ENCODE measurements at places on chromosomes 2 and 18.

GRCh38 chr18:73653251-73653650 lies 494.4 kb downstream of the FBXO15 start:
- no peak for DNase-seq

GRCh38 chr2:121200011-121200347 lies 85.0 kb downstream of the TFCP2L1 start:
- no peak for DNase-seq

GRCh38 chr2:31227711-31228125 lies 6.2 kb upstream of the EHD3 start:
- no peak for DNase-seq

DNA sequence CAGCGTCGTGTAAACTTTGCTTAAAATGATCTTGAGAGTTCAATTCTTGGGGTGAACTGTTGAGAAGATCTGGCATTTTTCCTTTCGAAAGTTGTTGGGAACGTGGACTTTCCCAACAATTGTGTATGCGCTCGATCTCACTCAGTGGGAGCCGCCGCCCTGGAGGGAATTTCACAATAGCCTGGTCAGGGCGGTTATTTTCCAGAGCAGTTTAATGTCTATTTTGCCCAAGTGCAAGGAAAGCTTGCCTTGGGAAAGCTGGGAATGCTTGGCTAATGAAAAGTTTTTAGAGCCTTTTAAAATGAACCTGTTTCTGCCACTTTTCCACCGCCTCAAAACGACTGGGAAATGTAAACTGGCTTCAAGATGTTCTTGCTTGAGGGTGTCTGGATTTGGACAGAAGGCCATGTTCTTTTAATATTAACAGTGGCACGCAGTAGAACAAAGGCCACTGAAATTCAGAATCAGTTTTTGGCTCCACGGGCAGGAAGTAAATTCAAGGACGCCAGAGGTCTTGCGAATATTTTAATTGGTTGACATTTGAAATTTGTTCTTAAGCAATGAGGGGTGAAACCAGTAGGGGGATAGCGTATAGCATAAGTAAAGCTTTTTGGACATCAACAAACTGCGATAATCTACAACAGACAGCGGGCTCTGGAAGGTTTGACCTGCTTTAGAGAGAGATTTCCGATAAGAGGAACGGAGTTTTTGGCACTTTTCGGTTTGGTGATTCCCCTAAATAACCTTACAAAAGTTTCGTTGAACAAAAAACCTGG lies 1.2 kb downstream of the CFLAR start:
- no peak for DNase-seq

GRCh38 chr2:10242998-10243925 lies 59.4 kb upstream of the HPCAL1 start:
- no peak for DNase-seq

- DNase-seq = no peak
These were observed 10.6 kb downstream of the LYPD6B start for GRCh38 chr2:149049142-149049541.

DNA sequence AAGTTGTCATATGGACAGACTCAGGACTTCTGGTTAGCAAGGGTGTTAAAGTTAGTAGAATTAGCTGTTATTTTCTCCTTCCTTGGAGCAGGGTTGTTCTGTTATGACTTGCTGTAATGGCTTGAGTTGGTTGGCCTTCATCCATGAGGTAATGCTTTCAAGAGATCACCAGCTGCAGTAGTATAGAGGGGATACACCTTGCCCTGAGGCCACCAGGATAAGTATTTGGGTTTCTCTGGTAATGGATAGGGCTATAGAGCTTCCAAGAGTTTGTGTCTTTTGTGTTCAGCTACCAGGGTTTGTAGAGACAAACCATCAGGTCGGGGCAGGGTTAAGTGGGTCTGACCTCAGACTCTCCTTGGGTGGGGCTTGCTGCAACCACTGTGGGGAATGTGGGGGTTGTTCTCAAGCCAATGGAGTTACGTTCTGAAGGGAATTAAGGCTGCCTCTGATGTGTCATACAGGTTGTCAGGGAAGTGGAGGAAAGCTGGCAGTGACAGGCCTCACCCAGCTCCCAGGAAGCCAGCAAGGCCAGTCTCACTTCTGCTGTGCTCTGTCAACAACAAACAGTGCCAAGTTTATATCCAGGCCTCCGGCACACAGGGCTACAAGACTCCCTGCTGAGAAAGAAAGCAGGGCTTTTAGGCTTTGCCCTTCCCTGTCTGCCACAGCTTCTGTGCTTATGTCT lies 356.6 kb downstream of the SPAG16 start:
- no peak for DNase-seq

GRCh38 chr18:23283916-23284430 lies 148.7 kb downstream of the CABLES1 start:
- no peak for DNase-seq

DNA sequence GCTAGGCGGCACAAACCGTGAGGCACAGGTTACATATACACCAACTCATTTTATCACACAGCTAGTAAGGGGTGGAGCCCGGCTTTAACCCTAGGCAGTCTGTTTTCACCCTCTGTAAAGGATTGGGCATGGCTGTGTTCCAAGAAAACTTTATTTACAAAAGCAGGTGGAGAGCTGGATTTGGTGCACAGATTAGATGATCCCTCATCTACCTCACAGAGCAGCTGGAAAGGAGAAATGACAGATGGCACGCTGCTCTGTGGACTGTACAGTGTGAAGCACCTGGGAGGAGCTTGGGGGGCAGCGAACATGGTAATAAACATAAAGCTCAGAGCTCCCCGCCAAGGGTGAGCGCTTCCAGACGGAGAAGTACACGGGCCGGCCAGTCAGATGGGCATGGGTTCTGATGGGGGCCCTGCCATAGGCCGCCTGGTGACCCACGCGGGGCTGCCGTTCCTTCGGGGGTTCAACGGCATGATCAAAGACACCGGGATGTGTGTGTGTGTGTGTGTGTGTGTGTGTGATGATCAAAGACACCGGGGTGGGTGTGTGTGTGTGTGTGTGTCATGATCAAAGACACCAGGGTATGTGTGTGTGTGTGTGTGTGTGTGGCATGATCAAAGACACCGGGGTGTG lies 862 bp upstream of the TMEM177 start:
- no peak for DNase-seq

- DNase-seq = no peak
These were observed 160.5 kb downstream of the RIF1 start for GRCh38 chr2:151570191-151570590.

DNA sequence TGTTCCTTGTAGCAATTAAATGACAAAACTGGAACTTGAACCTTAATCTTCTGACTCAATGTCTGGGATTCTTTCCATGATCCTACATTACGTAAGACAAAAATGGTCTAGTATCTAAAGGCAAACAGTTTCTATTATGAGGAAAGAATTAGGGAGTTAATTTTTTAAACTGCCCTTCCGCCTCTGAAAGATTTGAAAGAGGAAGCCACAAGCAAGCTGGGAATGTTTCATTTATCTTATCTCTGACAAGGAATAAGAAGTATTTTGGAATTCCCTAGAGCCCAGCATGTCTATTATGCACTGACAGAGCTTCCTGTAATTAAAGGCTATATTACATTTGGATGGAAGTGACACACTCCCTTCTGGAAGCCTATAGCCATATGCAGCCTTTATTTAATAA lies 558.8 kb upstream of the CDH2 start:
- DNase-seq = no peak

DNA sequence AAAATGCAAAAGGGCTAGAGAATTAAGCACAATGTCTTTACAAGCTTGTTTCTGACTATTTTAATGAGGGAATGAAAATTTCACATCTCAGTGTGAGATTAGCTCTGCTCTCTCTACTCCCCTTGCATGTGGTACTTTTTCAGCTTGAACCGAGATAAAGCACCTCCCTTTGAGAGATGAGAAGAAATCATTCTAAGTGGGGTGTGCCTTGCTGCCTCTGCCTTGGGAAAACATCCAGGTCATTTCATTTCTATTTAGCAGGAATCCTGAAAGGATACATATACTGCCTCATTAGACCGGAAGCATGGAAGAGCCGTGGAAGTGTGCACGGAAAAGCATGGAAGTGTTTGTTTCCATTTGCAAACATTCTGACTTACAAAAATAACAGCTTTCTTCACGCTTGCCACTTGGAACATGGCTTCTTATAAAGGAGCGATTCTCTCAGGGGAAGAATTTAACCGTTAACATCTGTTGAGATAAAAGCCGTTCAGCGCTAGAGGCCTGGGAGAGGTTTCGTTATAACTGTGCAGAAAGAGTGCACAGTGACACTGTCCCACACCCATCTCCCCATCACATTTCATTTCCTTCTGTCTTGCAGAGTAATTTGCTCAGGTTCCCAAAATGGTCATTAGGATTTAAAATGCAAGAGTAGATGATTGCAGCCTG lies 16.7 kb downstream of the NOSTRIN start:
- DNase-seq = no peak

DNA sequence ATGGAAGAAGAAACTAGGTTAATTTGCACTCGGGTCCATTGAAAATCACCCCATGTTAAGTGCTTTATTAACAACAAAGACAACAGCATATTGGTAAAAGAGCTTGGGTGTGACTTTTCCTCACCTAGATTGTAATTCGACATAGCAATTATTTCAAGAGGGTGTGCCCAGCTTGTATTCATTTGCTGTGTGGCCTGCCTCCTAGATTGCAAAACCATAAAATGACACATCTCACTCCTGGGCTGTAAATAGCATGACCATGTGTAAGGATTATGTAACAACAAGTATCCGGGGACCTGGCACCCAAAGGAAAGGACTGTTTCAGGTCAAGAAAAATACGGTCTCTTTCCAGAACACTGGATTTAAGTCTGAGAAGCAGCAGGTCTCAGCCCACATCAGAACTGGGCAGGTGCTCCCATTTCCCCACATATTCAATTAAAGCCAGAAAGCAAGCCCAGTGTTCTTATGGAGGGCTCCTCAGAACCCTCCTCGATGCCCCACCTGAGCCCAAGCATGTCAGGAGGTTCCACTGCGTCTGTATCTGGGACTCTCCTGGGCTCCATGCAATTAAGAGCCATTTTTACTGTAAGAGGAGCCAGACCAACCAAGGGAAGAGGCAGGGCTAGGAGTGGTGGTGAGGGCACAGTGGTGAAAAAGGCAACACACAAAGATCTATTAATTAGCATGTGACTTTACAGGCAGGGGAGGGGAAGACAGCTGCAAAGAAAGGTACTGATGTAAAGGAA lies 39.2 kb downstream of the MREG start:
- DNase-seq = no peak

- DNase-seq = no peak
These were observed 21.6 kb upstream of the SULT1C2 start for GRCh38 chr2:108267101-108267500.

GRCh38 chr2:10909996-10910341 lies 1.8 kb upstream of the KCNF1 start:
- no peak for DNase-seq

DNA sequence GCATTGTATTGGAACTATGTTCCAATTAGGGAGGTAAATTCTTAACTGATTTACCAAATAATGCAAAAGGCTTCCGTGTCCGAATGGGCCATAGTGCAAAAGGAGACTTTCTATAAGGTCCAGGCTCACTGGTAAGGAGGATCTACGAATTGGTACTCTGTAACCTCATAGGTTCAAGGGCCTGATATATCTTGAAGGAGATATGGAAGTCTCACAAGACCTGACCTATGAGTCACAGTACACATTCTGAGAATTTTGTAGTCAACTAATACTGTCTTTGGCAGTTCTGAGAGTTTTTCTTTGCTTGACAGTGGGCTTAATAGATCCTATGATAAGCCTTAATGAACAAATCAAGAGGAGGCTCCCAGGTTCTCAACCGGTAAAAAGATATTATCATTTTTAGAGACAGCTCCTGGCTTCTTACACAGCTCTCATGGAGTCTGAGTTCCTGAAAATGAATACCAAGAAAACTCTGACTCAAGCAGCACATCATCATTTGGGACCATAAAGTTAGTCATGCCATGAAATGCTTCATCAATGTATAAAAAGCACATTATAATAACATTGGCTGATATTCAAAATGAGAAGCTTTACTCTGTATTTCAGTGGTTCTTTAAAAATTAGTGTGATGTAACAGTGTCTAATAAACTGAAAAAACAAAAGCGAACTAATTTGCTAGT lies 1275.2 kb upstream of the CRIM1 start:
- DNase-seq = no peak

- no peak for DNase-seq
These were observed 16.5 kb upstream of the MARCO start for GRCh38 chr2:118925476-118925875.

DNA sequence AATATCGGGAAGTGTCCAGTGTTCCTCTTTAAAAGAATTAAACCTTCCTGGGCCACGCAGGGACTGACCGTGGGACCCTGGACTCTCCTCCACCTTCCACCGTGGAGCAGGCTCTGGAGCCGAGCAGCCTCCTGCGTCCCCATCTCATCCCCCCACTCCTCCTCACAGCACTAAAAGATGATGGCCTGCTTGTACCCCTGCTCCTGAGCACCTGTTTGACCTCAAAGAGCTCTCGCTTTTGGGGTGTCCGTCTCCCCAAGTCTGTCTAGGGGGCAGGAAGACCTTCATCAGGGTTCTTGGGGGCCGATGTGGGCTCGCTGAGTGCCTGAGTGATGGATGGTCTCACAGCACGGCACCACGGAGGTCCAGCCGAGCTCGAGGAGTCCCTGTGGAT lies 1.2 kb upstream of the SDC1 start:
- DNase-seq = no peak

GRCh38 chr18:12703664-12704063 lies 822 bp downstream of the PSMG2 start:
- DNase-seq = no peak

- no peak for DNase-seq
These were observed 325.1 kb downstream of the RNF144A start for GRCh38 chr2:7242189-7242867.

DNA sequence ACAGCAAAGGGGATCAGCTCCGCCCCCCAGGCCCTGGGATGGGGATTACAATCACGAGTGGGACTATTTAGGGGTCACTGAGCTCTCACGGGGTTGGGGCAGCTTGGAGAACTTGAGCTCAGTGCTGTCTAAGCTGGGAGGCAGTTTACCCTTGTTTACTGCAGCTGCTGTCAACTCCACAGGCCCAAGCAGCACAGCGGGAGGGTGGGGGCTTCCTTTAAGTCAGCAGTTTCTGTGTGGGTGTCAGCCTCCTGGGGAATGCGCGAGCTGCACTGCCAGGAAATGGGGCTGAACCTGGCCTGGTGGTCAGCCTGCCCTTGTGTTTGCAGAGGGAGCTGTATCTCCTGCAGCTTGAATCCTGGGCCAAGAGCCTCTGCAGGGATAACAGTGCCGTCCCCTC lies 29.8 kb downstream of the TOGARAM2 start:
- no peak for DNase-seq

GRCh38 chr2:137096187-137096586 lies 330.8 kb downstream of the THSD7B start:
- no peak for DNase-seq

Measured in stimulated activated CD4-positive, alpha-beta T cell treated with anti-CD3 and anti-CD28 coated beads, Interleukin-1b, Interleukin-23, amount 100 ng/mL, for 1 hour (primary cell).